ENCODE measurements at places on chromosomes 7 and 10. TPM values are rescaled to one million over a fixed set of nuclear protein-coding genes. Genes with fewer than 3 reads are reported as not detected.

Gene C10orf143
- total RNA-seq, result 6.6 TPM

Gene OIT3
- not detected for total RNA-seq

Gene C10orf53
- not detected for total RNA-seq

Gene PDZD7
- 1.6 TPM for total RNA-seq

Gene SYT15
- 12.7 TPM for total RNA-seq

Gene RAB19
- 11.5 TPM for total RNA-seq

Gene TACC2
- 81.0 TPM for total RNA-seq

Gene ADRA2A
- 7.8 TPM for total RNA-seq

Gene HECW1
- total RNA-seq, result 0.50 TPM

Gene SFRP4
- 6.8 TPM for total RNA-seq

Gene INHBA
- total RNA-seq, result 5.9 TPM
